Non-pigmented ciliary epithelial cell (primary cell): ENCODE measurements at places on chromosomes 12 and 14.

DNA sequence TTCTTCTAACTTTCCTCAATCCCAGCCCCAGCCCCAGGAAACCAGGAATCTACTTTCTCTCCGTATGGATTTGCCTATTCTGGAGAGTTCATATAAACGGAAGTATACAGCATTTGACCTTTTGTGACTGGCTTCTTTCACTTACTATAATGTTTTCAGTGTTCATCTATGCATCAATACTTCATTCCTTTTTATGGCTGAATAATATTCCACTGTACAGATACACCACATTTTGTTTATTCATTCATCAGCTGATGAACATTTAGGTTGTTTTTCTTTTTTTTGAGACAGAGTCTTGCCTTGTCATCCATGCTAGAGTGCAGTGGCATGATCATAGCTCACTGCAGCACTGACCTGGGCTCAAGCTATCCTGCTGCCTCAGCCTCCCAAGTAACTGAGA is 3.9 kb upstream of the PLEKHG3 start:
- DNase-seq = no peak

DNA sequence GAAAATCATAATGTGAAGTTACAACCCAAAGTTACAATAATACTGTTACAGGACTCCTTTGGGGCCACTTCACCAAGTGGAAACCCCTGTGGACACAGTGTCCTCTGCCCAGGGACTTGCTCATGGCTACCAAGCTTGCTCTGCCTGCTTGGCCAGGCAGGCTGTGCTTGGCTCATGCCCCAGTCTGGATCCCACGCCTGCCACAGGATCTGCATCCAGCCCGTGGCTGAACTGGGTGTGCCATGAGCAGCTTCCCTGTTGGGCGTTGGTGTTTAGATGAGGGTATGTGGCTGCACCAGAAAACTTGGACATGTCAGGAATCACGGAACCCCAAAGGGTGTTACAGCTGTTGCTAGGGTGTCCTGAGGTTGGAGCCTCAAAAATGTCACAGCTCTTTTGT is 820.9 kb downstream of the SLC6A15 start:
- no peak for DNase-seq

GRCh38 chr12:32126720-32127119 is 20.1 kb downstream of the BICD1 start:
- peak; percentile 67 for DNase-seq

DNA sequence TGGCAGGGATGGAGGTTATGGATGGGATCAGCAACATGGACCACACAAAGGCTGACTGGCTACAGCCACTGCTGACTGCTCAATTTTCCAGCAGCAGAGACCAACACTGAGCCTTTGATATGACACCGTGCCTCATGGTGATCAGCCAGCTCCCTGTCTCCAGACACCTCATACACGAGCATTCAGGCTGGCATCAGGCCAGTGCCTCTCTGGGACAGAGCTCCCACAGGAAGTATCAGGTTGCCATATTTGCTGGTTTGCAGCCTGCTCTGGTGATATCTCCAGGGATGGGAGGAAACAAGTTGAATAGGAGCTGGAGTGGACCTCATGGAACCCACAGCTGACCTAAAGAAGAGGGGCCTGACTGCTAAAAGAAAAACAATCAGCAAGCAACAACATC is 471.2 kb upstream of the ATXN7L3B start:
- no peak for DNase-seq
